ENCODE measurements at places on chromosomes 4 and X. TPM values are rescaled to one million over a fixed set of nuclear protein-coding genes. Genes with fewer than 3 reads are reported as not detected.
A peak's percentile ranks its signal among the peaks of the same experiment; 100 is the strongest.

PDZD4 gene
- polyA plus RNA-seq, result 3.4 TPM

COL25A1 gene
- not detected for polyA plus RNA-seq

CDS1 gene
- polyA plus RNA-seq, result 5.7 TPM

TAF7L gene
- polyA plus RNA-seq, result 0.13 TPM

DNA sequence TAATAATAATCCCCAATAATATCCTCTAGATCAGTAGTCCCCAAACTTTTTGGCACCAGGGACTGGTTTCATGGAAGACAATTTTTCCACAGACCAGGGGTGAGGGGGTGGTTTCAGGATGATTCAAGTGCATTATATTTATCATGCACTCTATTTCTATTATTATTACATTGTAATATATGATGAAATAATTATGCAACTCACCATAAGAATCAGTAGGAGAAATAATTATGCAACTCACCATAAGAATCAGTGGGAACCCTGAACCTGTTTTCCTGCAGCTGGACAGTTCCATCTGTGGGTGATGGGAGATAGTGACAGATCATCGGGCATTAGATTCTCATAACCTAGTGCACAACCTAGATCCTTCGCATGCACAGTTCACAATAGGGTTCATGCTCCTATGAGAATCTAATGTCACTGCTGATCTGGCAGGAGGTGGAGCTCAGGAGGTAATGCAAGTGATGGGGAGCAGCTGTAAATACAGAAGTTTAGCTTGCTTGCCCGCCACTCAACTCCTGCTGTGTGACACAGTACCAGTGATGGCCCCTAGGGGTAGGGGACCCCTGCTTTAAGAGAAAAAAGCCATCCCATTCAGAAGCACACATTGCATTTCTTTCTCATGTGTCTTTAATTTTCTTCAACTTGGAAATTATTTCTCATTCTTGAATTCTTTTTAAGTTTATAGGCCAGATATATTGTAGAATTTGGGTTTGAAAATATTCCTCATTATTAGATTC is 16.0 kb upstream of the SH3RF1 start:
- DNase-seq, result no peak

DNA sequence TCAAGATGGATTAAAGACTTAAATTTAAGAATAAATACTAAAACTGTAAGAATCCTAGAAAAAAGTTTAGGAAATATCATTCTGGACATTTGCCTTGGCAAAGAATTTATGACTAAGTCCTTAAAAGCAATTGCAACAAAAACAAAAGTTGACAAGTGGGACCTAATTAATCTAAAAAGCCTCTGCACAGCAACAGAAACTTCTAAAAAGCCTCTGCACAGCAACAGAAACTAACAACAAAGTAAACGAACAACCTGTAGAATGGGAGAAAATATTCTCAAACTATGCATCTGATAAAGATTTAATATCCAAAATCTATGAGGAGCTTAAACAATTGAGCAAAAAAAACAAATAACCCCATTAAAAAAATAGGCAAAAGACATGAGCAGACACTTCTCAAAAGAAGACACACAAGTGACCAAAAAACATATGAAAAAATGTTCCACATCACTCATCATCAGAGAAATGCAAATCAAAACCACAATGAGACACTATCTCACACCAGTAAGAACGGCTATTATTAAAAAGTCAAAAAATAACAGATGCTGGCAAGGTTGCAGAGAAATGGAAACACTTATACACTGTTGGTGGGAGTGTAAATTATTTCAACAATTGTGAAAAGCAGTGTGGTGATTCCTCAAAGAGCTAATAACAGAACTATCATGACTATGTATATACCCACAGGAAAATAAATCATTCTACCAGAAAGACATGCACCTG is 5.5 kb upstream of the OPRPN start:
- DNase-seq, result no peak

ASB12 gene
- not detected for polyA plus RNA-seq

TCEAL2 gene
- polyA plus RNA-seq, result 21.0 TPM

GRCh38 chr4:180581061-180581460 is 1662.1 kb upstream of the TENM3 start:
- DNase-seq, result no peak

TMPRSS11F gene
- not detected for polyA plus RNA-seq

GLUD2 gene
- 0.18 TPM for polyA plus RNA-seq

- DNase-seq, result no peak
Measured at GRCh38 chr4:151930372-151930771, 169.6 kb upstream of the GATB start.

DNA sequence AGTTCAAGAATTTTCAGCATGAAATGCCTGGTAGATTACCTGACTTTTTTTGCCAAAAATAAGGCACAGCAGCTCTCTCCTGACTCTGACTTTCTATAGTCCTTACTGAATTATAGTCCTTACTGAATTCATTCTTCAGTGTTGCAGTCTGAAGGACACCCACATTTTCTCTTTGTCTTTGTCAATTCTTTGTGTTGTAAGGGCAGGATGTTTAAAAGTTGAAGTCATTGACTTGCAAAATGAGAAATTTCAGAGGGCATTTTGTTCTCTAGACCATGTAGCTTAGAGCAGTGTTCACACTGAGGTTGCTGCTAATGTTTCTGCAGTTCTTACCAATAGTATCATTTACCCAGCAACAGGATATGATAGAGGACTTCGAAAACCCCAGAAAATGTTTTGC is 168.0 kb downstream of the SOWAHB start:
- DNase-seq, result no peak

ARHGAP6 gene
- polyA plus RNA-seq, result 6.9 TPM

DNA sequence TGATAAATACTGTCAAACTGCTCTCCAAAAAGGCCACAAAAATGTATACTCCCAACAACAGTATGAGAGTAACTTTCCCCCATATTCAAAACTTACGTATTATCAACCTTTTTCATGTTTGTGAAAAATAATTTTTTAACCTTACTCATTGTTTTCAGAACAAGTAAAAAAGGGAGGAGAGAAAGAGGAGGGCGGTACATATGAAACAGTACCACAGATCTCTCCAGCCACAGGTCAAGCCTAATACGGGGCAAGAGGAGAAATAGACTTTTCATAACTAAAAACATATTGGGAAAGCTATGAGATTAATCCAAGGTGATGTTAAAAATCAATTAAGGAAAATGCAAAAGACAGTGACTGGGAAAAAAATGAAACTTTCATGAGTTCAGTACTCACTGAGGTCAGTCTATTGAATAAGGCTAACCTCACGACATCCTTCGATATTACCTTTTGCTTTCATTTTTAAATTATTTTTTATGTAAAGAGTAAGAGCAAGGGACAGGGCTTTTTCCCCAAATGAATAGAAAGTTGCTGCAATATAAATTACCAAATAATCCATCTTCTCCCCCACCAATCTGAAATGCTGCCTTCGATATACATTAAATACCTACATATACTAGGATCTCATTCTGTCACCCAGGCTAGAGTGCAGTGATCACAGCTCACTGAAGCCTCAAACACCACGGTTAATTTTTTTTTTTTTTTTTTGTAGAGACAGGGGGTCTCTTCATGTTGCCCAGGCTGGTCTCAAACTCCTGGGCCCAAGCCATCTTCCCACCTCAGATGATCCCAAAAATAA is 25.3 kb downstream of the FBXW7 start:
- DNase-seq, result no peak

GRCh38 chr4:145907390-145907789 is 31.2 kb downstream of the ZNF827 start:
- DNase-seq, result no peak

DNA sequence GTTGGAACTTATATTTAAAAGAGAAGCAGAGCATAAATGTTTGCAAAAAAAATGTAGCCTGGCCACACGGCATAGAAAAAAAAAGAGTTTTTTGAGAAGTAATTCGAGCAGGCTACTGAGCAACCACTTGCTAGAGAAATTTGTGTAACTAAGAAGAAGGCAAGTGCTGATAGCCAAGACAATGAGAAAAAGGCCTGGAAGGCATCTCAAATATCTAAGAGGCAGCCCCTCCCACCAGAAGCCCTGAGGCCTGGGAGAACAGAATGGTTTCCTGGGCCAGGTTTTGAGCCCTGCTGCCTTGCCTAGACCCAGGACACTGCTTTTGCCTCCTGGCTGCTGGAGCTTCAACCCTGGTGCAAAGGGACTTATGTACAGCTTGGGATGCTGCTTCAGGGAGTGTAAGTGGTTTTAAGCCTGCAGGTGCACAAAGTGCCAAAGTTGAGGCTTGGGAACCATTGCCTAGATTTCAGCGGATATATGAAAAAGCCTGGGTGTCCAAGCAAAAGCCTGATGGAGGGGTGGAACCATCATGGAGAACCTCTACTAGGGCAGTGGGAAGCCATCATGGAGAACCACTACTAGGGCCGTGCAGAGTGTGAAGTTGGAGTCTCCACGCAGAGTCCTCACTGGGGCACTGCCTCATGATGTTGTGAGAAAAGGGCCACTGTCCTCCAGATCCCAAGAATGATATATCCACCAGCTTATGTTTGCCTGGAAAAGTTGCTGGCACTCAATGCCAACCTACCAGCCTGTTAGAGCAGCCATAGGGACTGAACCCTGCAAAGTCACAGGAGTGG is 9.7 kb downstream of the TECRL start:
- no peak for DNase-seq

DNA sequence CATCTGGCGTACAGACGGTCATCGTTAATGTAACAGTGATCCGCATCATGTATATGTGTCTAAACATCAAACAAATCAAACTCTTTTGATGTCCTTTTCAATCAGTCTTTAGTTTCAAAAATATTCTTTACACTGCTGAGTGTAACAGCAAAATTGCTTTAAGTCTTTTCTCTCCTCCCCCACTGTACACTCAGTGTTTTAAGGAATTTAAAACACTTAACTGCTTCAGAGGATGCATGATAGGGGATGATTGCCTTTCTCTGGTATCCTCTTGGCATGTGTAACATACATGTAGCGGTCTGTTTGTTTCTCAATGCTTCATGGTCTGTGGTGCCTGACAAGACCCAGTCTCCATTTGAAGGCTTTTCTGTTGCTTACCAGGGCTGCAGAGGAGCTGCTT is 41.6 kb downstream of the LIMCH1 start:
- no peak for DNase-seq

STPG2 gene
- polyA plus RNA-seq, result 0.61 TPM

DNA sequence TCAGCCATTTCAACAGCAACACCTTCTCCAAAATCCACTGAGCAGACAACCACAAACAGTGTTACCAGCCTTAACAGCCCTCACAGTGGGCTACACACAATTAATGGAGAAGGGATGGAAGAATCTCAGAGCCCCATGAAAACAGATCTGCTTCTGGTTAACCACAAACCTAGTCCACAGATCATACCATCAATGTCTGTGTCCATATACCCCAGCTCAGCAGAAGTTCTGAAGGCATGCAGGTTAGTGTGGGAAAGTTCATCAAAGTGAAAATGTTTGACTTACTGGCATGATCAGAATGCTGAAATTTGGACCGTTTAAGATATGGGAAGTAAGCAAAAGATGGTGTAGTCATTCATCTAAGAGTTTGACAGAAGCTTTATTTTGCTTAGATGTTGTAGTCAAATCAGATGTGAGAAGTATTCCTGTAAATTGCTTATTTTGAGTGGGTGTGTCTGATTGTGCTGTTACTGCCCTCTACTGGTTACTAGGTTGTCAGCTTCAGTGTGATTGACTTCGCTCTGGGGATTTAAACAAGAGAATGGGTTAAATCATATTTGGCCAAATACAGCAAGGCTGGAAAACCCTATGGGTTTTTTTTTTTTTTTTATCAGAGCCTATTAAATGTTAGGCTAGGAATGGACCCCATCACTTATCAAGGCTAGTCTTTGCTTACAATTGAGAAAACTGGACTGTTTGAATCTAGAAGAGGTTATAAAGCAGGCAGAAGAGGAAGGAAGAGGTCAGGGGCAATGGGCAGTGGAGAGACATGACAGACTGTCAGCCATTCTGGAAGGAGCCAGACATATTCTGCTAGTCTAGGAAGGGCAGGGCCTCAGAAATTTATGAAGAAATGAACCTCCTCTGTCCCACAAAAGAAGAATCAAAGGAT is 130.3 kb downstream of the DIPK2B start:
- peak; percentile 81 for DNase-seq

VSIG4 gene
- 13.6 TPM for polyA plus RNA-seq

RFC1 gene
- polyA plus RNA-seq, result 9.1 TPM

- DNase-seq, result no peak
Measured at GRCh38 chr4:96407225-96407624, 567.3 kb downstream of the PDHA2 start.

FRG2 gene
- not detected for polyA plus RNA-seq

DNA sequence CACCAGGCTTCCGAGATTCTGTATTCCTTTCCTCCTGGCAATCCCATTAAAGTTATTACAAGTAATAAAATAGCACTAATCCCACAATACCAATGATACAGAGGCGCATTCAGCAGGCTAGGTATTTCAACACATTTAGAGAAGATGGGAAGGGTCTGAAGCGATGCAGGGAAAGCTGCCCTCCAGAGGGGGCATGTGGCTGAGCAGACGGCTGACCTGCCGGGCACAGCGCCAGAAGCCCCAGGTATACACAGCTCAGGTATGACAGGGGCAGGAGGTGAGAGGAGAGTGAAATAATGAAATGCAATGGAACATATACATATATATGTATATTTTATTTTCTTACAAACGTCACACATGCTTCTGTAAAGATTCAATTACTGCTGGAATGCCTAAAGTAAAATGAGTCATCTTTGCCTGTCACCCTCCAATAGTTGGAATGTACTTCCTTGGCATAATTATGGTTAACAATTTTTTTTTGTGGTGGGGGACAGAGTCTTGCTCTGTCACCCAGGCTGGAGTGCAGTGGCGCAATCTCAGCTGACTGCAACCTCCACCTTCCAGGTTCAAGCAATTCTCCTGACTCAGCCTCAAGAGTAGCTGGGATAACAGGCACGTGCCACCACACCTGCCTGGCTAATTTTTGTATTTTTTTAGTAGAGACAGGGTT is 21.3 kb upstream of the CDKN2AIP start:
- DNase-seq, result peak; percentile 18

DNA sequence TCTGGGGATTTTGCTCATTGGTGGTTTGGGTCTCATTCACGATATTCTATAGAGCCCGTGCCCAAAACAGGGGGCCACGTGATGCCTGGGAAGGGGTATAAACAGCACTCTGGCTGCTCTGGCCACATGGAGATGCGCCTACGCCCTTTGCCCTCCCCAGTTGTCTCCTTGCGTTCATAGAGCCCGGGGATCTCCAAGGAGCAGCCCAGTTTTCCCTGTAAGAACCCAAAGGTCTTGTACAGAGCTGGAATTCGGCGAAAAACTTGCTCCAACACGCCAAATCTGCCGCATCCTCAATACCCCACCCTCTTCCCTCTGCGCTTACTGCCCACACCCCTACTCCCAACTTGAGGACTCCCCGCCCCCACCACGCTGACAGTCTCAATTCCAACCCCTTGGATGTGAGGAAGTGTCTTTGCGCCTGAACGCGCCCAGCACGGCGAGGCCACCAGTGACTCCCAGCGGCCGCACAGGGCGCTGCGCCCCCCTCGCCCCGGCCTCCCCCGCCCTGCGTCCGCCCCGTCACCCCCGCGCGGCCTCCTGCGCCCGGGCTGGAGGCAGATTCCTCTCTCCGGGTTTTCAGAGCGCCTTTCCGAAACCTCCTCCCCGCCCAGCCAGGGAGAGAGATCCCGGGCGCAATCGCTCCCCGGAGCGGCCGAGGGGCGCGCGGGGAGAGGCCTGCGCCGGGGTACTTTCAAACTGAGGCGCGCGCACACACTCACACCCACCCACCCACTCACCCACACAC is at the start of gene NHS:
NHS (plus strand) TSS at position 582 of the 748 bp plus-strand sequence. CDS start 558 bp downstream, outside the sequence.
- DNase-seq, result peak; percentile 92

CLTRN gene
- polyA plus RNA-seq, result 5.4 TPM

DMP1 gene
- polyA plus RNA-seq, result not detected
